ENCODE measurements at places on chromosomes 16 and 17. TPM values are rescaled to one million over a fixed set of nuclear protein-coding genes. Genes with fewer than 3 reads are reported as not detected.

Gene CDH13
- 48.8 TPM for total RNA-seq

Gene DHRS7C
- not detected for total RNA-seq

Gene ADCY9
- 77.1 TPM for total RNA-seq

Gene LHX1
- not detected for total RNA-seq

Gene DERL2
- 29.3 TPM for total RNA-seq

Gene SLFN12L
- total RNA-seq: not detected

Gene KRTAP16-1
- total RNA-seq: not detected

Gene CBX8
- 3.4 TPM for total RNA-seq

Gene TMEM98
- 139 TPM for total RNA-seq

Measured in hair follicle dermal papilla cell (primary cell).